Bronchial epithelial cell (primary cell): ENCODE measurements at places on chromosomes 1 and 21.

- DNase-seq: no peak
Measured at GRCh38 chr21:14492931-14493330, 53.2 kb downstream of the SAMSN1 start.

DNA sequence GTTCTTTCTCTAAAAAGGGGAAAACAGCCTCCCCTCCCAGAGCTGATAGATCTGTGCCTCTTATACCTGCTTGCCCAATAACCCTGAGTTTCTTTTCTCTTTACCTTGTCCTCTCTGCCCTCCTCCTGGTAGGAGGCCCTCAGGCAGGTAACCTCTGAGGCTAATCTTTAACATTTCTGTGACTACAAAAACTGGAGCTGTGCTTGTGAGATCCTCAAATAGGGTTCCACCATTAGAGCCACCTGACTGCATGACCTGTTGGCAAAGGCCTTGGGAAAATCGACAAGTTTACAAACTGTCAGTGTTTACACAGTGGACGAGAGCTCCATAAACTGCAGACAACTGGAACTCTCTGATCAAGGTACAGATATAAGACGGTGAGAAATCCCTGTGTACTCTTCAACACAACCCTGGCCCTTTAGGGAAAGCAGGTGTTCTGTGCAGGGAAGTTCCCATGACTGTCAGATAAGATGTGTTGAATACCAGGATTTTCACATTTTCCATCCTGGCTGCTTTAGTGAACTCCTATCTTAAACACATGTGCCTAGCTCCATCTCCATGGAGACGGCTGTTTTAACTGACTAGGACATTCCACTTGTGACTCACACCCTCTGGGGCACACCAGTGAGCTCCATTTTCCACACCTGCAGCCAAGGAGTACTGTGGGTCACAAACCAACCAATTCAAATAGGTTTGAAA, 38.3 kb downstream of the ECE1 start:
- peak; percentile 93 for DNase-seq

DNA sequence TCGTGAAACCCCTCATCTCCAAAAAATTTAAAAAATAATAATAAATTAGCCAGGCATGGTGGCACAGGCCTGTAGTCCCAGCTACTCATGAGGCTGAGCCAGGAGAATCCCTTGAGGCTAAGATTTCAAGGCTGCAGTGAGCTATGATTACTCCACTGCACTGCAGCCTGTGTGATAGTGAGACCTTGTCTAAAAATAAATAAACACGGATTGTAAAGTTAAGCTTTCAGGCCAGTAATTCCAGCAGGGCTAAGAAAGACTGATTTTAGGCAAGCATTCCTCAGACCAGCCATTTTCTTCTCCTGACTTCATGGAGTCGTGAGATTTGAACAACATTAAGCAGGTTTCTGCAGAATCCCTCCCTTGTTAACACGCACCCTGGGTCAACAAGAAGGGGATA, 77.2 kb upstream of the EFHD2 start:
- DNase-seq: no peak

DNA sequence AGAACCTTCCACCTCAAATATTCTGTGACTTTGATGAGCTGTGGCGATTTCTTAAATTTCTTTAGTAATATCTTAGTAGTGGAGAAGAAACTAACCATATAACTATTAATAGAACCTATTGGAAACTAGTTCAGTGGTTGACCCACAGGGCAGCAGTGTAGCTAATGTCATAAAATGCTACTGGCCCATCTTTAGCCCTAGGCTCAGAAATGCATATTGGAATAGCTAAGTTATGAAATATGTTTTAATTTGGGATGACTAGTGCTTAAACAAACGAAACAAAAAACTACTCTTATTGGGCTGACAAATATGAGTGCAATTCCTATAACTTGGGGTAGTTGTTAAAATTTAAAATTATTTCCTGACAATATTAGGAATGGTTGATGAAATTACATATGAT, 20.2 kb downstream of the MACO1 start:
- DNase-seq: no peak
